ENCODE measurements at places on chromosomes 7 and 10.

DNA sequence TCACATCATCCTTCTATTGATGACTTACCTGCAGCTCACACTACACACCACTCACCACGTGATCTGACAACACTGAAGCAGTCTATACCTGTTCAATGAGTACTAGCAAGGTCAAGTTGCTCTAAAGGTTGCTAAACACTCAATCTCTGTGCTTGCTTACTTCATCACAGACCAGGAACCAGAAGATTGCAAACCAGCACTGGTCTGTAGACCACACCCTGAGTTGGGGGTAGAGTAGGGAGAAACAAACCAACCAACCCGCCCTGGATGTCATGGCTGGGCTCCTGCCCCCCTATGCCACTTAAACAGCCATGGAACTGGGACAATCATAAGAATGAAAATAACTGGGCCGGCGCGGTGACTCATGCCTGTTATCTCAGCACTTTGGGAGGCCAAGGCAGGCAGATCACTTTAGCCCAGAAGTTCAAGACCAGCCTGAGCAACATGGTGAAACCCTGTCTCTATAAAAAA, 19.6 kb downstream of the DLG5 start:
- DNase-seq, result no peak

DNA sequence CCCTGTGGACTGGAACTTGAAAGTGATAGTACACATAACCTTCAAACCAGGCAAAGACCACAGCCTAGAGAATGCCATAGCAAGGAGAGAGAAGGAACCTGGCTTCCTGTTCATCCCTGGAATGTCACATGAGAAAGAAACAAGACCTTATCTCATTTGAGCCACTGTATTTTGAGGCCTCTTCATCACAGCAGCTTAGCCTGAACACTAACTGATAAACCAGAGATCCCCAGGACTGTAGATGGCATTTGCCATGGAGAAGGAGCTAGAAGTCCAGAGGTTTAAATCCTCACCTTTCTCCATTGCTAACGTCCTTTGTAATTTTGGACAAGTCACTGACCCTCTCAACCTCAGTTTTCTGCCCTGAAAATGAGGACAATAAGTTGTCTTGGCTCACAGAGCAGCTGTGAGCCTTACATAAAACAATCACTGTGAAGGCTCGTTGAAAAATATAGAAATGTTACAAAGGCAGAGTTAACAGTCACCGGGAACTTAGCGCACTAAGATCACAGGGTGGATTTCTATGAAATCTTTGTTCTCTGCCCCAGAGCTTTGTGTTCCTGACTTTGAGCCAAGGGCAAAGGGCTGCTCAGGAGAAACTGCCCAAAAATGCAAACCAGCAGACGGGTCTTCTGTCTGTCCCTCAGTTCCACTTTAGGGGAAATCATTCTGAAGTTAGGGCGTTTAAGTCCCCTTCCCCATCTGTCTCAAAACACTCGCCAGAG, 197.0 kb downstream of the USP6NL start:
- no peak for DNase-seq

DNA sequence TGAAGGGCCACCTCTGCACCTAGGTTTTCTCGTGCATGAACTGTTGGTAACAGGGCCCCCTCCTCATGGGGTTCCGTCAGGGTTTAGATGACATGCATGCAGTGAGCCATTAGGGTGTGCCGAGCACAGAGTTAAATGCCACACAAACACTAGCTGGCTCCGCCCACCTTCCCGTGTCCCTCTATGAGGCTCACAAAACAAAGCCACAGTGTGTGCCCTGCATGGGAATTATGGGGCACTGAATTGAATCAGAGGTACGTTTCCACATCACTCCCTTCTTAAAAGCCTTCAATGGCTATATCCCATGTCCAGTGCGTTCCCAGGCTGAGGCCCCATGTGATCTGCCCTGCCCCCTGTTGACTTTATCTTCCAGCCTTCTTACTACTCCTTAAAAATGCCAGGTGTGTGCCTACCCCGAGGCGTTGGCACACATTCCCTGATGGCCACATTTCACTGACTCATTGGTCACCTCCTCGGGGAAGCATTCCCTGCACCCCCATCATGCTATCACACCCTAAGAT, 35.7 kb downstream of the GSDME start:
- no peak for DNase-seq

DNA sequence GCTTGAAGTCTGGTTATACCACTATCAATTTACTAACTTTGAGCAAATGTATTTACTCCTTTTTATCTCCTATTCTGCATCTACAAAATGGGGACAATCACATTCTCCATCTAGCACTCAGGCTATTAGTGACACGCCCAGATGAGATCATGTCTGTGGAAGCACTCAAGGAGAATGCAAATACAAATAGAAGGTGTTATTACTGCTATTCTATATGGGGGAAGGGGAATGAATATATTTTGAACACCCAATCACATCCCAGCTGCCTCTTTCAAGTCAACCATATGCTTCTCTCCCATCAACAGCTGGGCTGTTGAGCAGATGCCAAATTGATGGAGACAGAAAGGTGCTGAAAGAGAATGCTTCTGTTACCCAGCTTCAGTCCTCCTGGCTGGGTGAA, 23.5 kb downstream of the SGMS1 start:
- DNase-seq, result no peak

- no peak for DNase-seq
Measured at GRCh38 chr10:117476281-117476680, 66.3 kb upstream of the EMX2 start.

DNA sequence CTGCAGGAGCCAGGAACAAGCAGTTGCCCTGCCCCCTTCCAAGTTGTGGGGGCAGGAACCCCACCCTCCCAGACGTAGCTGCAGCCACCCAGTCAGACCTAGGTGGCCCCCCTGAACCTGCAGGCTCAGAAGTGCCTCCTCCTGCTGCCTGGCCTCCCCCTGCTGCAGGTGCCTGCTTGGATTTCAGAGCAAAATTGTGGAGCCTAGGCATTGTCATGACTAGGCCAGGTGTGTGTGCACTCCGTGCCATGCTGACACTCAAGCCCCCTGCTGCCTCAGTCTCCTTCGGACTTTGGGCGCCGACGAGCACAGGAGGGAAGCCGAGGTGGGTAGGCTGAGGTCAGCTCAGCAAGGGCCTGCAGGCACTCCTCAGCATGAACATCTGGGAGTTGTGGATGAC, 733.9 kb upstream of the ZWINT start:
- DNase-seq, result no peak

GRCh38 chr7:8277394-8277982, 15.5 kb upstream of the ICA1 start:
- peak; percentile 28 for DNase-seq

- DNase-seq, result no peak
Measured at GRCh38 chr10:86642021-86642420, 12.3 kb upstream of the OPN4 start.

GRCh38 chr10:117248750-117249465, 8.0 kb downstream of the SLC18A2 start:
- DNase-seq, result no peak

DNA sequence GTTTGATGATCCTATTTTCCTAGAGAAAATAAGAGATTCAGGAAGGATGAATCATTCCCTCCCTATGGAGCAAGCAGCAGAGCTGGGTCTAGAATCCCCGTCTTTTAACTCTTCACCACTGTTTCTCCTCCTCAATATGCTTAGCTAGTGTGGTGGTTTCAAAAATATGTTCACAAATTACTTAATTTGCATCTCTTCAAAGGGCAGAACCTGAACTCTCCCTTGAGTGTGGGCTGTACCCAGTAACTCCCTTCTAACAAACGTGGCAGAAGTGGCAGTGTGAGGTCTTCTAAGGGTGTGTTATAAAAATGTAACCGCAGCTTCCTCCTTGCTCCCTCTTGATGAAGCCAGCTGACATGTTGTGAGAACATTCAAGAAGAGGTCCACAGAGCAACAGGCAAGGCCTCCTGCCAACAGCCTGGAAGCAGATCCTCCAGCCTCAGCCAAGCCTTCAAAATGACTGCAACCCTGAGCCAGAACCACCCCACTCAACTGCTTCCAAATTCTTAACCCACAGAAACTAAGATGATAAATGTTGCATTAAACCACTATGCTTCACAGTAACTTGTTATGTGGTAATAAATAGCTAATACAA, 36.6 kb downstream of the SRPK2 start:
- DNase-seq, result peak; percentile 96

DNA sequence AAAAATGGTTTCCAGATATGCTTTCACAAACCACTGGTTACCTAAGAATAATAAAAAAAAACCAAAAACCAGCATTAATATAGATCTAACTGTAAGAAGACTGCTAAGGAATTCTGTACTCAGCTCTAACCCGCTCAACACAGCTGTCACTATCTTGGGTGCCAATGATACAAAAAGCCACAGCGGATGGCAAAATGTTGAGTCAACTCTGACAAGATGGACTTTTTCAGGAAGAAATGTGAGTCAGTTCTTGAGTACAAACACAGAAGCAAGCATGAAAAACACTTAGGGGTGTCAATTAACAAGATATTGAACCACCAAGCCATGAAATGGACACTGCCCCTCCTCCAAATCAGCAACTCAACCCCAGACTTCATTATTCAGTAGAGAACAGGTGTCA, 55.0 kb downstream of the CTTNBP2 start:
- DNase-seq, result no peak

DNA sequence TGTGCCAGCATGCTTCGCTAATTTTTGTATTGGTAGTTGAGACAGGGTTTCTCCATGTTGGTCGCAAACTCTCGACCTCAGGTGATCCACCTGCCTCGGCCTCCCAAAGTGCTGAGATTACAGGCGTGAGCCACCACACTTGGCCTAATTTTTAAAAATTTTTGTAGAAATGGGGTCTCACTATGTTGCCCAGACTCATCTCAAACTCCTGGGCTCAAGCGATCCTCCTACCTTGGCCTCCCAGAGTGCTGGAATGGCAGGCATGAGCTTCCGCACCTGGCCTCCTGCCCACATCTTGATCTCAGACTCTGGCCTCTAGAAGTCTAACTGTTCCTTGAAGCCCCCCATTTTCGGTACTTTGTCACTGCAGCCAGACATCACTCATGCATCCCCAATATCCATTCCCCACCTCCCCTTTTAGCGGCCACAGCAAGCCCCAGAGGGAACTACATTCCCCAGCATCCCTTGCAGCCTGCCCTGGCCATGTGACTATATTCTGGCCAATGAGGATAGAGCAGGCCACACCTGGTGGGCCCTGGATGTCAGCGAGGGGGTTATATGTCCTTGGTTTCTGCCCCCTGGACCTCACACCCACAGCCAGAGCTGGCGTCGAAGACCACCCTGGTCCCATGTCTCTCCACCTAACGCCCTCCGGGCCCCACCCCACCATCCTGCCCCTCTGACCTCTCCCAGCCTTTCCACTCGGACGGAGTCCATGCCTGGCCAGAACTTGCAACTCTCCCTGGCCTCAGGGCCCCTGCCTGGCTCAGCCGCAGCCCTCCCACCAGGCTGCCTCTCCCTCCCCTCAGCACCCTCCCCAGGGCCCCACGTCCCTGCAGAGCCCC, 33.8 kb downstream of the MICALL2 start:
- no peak for DNase-seq
